ENCODE measurements at places on chromosomes 16 and 17.

DNA sequence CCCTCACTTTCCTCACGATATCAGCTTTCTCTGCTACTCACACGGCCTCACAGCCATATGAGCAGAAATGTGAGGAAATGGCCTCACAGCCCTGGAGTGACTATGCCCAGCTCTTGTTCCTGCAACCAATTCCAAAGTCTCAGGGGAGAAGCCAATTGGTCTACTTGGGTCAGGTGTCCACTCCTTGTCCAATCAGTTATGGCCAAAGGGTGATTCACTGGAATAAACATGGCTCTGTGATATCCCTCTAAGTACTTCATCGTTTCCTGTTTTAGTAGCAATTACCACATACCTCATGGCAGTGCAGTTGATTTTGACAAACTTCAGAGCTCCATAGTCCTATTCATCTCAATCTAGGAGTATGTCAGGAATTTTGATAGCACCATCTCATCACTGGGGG is 195.4 kb downstream of the KATNIP start:
- no peak for DNase-seq

- no peak for DNase-seq
These were observed 263.1 kb upstream of the PSMD7 start for GRCh38 chr16:74033441-74033995.

- DNase-seq, result no peak
These were observed 90.5 kb downstream of the AATF start for GRCh38 chr17:37039269-37039668.

GRCh38 chr17:82172486-82173160 is 40.0 kb downstream of the CCDC57 start:
- no peak for DNase-seq
